ENCODE measurements at places on chromosomes 7 and 10.

DNA sequence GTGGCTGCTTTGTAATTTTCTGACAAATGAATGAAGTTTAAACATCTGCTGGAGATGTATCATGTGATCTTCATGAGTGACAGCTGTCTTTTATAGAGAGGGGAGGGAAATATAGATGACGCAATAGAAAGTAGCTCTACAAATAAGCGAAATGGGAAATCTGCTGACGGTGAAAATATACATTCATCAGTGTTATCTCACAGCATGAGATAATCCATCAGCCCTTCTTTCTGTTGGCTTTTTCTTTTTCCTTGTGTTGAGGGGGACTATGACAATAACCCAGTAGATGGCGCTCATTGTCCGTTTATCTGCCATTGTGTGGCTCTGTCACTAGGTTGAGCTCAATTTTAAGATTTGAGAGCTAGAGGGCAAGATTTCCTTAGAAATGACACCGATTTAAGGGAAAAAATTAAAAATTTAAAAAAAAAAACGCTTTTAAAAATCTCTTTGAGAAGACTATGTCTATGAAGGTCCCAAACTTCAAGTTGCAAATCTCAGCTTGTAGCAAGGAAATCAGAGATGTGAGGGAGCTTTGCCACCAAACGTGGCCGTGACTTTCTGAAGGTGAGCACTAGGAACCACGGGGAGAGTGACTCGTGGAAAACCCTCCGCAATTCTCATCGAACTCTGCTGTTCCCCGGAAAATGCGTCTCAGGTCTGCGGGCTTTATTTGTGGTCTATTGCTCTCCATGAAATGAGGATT, 114.6 kb upstream of the SFMBT2 start:
- no peak for DNase-seq

DNA sequence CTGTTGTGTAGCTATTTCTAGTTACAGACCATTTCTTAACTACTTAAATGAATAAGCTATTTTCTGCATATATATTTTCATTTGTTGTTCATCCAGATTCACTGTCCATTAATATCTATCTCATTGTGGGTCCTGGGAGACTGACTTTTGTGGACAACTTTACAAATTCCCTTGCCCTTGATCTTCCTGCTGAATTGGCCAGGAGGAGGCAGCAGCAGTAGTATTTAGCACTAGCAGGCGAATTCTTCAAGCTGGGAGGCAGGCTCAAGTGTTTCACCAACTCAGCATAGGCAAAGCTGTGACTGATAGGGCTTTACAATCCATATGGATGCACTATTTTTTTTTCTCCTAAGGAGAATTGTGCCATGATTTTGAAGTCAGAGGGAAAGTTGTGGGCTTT, 461.0 kb upstream of the NRG3 start:
- peak; percentile 0 for DNase-seq

DNA sequence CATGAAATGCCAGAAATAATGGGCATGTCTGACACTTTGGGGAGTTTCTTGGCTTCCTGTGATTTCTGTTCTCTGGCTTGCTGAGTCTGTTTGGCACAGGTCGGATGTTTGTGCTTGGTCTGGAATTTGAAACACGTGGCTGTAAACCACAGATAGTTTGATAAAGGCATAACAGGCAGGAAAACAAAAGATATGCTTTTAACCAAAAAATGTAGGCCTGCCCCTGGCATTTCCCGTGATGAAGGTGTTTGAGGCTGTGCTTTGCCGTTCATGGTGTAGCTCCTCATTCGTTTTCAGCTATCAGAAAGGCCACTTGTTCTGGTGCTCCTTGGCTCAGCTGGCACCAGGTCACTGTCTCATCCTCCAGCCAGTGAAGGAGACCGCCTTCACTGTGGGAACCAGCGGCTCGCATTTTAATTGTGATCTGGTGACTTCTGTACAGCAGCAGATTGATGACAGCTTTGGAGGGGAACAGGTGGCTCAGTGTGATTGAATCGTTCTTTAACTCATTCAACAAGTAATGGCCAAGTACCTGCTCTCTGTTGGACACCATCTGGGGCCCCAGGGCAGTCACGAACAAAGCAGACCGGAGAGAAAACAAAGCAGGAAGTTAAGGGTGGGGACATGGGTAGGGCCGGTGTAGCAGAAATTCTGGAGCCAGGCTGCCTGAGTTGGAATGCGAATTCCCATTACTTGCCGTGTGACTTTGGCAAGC, 111.5 kb downstream of the CCNY start:
- no peak for DNase-seq

DNA sequence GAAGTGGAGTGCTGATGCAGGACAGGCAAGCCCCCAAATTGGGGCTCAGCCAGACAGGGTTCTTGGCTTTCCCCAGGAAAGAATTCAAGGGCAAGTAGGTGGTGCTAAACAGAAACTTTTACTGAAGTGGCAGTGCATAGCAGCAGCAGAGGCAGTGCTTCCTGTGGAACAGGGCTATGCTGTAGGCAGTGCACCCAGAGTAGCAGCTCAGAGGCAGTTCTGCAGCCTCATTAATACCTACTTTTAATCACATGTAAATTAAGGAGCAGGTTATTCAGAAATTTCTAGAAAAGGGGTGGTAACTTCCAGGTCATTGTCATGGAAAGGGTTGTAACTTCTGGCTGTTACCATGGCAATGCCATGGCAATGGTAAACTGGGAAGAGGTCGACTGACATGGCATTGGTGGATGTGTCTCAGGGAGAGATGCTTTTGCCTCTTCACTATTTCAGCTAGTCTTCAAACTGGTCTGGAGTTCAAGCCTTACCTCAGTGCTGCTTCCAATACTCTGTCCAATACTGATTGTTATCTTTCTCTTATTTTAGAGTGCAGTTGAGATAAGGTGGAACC, 29.2 kb downstream of the PRSS58 start:
- no peak for DNase-seq

- no peak for DNase-seq
These were observed 9.4 kb upstream of the GRK5 start for GRCh38 chr10:119197921-119198320.

GRCh38 chr10:75461672-75462649, 30.5 kb downstream of the LRMDA start:
- DNase-seq, result no peak

GRCh38 chr7:5183155-5183554, 6.9 kb upstream of the WIPI2 start:
- DNase-seq, result no peak

DNA sequence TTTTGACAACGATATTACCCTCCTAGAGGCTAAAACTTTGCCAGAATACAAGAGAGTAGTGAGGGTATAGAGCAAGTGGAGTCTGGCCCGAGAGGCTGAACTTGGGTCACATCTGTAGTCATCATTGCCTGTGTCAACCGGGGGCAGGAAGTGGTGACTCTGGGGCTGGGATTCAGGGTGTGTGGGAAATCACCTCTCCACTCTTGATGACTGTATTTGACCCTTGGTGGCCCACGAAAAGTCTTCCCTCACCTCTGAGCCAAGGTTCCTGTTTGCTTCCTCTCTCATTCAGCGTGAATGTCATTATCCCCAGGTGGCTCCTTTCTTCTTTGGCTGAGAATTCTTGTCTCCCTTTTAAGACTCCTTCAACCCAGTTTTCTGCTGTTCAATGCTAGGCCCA, 240.4 kb downstream of the ABCA13 start:
- no peak for DNase-seq

- DNase-seq, result no peak
These were observed 266.3 kb downstream of the PPP1R3A start for GRCh38 chr7:113652501-113652900.

DNA sequence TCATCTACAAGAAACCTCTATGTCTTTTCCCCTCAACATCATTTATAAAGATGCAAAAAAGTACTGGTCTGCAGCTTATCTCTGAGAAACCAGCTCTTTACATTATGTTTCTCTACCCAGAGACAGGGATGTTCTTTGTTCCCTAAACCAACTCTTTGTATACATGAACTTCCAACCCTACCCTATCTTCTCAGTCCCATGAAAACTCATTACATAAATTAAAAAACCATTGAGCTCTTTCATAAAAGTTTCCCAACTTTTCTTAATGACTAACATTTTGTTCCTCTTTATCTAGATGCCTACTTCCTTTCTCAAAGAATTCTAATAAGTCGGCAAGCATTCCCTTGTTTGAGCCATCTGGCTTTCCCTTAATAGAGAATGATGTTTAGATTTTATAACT, 192.8 kb upstream of the AGK start:
- no peak for DNase-seq

DNA sequence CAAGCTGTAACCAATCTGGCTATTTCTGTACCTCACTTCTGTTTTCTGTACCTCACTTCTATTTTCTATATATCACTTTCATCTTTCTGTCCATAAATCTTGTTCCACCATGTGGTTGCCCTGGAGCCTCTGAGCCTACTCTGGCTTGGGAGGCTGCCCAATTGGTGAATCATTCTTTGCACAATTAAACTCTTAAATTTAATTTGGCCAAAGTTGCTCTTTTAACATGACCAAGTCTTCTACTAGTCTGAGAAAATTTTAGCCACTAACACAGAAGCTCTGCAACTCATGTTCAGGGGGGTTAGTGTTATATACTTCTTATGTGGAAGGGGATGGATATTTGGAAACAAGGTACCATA, 503.5 kb downstream of the KIF20B start:
- DNase-seq, result no peak

DNA sequence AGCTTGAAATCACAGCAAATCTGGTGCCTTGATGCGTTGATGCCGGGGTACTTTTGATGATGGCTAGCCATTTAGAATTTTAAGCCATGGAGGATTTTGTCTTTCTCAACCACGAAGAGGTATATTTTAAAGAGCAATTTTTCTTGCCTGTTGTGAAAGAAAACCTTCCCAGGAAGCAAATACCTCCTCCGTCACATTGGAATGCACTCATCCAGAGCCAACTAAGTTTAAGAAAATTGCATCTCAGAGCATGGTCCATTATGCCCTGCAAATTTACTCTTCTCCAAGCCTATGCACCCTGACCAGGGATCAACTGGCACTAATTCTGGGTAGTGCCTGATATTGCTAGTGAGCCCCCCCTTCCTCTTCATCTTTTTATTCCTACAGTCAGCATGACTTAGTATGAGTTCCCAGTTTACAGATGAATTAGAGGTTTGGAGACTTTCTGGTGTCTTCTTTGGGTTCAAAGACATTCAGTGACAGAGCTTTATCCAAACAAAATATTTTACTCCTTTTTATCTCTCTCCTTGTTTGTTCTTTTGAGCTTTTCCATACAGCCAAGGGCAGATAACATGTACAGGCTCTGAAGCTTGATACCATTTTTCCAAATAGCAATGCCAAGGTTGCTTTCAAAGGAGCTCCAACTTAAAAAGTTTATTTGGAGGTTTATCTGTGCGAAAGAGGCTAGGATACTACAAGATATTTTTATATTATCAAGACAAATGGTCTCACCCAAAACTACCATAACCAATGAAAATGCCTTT, 56.6 kb upstream of the ANK3 start:
- DNase-seq, result no peak

DNA sequence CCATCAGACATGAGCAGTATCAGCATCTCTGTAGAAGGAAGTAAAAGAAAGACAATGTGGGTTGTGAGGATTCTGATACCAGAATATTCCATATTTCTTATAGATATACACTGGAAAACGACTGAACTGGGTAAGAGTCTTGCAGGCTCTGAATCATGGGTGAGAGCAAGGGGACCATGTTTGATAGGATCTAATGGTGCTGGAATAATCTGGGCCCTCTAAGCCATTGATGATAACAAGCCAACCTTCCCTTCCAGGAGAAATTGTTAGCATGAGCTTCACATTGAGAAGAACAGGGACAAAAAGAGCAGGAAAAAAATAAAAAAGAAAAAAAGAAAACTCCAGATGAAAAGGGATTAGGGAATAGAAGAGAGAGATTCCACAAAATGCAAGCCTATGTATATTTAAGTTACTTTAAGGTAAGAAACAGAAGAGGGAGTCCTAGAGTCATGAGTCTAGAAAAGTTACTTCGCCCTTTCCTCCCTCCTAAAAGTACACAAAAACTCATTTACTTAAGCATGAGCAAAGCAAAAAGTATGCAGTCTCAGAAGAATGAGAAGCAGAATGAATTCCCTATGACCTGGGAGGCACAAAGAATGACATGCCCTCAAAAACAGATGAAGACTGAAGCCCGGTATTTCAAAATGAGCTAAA, 181.9 kb downstream of the TMEM26 start:
- no peak for DNase-seq

DNA sequence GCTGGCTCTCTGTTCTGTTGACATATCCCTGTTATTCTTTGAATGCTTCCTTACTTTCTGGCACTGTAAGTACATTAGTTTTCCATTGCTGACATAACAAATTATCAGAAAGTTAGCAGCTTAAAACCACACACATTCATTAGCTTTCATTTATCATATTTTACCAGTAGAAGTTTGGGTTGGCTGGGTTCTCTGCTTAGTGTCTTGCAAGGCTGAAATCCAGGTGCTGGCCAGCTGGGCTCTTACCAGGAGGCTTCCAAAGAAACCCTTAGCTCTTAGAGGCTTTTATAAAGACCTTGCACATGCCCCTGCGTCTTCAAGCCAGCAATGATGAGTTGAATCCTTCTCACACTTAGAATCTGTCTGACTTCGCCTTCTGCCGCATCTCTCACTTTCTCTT, 160.6 kb downstream of the MLLT10 start:
- DNase-seq, result no peak

- DNase-seq, result no peak
These were observed at the start of gene C10orf95 for GRCh38 chr10:102451105-102451969. Gene C10orf95, minus strand, starts transcription at chr10:102451543. Its CDS starts 450 bp downstream, at chr10:102451093.

DNA sequence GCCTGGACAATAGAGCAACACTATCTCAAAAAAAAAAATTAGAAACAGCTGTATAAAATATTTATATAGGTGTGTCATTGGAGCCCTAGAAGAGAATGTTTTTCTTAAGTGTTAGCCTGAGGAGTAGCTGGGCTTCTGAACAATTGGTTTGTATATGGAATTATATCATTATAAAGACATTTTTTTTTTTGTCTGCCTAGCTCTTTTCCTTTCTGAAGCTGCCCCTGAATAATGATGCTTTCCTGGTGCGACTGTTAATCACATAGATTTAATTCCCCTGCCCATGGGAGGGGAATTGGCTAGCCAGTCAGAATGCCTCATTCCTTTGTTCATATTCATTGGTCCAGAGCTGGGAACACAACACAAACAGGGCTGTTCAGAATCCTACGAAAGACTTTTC, 13.9 kb upstream of the ABCC2 start:
- DNase-seq, result no peak

- DNase-seq, result no peak
These were observed 885 bp upstream of the SYPL1 start for GRCh38 chr7:106112972-106113421.

DNA sequence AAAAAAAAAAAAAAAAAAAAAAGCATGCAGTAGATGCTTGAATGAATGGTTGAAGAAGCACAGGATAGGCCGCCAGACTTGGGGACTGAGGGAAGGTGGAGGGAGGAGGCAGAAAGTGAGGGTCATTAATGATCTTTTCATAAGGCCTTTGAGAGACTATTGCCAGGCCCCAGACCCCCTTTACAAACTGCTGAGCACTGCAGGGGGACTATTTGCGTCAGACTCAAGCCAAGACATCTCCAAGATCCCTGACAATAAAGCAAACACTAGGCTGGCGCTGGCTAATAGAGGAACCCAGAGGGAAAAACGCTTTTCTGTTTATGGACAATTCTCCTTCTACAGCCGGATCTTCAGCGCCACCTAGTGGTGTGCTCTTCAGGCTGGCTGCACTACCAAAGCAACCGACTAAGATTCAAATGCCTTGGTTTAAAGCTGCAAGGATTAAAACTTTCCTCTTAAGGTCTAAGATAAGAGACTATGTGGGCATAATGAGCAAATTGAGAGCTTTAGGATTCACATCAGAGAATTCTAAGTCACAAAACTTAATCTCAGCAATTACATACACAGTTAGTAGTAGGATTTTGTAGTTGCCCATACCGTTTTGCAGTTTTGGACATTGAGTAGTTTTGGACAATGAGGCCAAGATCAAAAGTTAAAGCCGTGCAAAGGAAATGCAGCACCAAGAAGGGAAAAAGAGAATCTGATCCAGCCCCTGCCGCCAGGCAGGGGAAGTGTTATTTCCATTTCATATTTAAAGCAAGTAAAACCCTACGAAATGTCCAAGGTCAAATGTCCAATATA, 17.9 kb upstream of the AGK start:
- peak; percentile 25 for DNase-seq

Data from stimulated activated CD4-positive, alpha-beta T cell treated with anti-CD3 and anti-CD28 coated beads, Interleukin-15, amount 100 ng/mL, for 1 hour (primary cell).